ENCODE measurements at places on chromosomes 6 and 20. TPM values are rescaled to one million over a fixed set of nuclear protein-coding genes. Genes with fewer than 3 reads are reported as not detected.

DNA sequence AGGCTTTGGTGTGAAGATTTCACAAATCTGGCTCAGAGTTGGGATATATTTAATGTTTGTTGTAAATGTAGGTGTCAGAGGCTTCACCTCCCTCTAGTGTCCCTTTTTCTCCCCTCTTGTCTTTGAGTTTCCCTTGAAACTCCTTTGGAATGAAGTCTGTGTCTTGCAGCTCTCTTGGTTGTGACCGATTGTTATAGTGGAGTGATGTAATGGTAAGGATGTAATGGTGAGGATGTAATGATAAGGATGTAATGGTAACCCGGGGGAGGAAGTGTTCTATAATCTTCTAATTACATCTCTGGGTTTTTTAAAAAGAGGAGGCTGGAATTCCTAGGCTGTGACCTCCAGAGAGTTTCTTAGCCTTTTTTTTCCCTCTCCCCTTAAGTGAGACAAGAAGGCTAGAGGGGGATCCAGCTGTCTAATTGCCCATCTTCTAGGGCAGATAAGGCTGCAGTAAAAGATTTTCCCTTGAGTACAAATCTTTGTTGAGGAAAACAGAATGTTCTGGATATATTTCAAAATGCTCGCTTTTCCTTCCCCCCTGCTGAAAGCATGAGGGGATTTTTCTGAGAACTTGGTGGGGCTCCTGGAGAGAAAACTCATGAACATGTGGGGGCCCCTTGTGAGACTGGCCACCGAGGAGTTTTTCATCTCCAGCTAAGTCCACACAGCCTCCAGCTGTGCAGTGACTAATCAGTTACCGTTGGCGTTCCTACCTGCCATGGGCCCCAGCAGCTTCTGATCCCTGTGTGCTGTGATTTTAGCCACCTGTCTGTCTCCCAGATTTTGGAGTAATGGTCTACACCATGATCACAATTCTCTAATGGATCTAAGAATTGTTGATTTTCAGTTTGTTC, 156.7 kb upstream of the PMEPA1 start:
- no peak for DNase-seq

The PGM3 gene
- total RNA-seq = 28.6 TPM

GRCh38 chr20:11850901-11851300, 66.8 kb upstream of the BTBD3 start:
- peak; percentile 88 for DNase-seq

- peak; percentile 88 for DNase-seq
Measured at GRCh38 chr20:52484438-52484837, 292.9 kb upstream of the ZFP64 start.

DNA sequence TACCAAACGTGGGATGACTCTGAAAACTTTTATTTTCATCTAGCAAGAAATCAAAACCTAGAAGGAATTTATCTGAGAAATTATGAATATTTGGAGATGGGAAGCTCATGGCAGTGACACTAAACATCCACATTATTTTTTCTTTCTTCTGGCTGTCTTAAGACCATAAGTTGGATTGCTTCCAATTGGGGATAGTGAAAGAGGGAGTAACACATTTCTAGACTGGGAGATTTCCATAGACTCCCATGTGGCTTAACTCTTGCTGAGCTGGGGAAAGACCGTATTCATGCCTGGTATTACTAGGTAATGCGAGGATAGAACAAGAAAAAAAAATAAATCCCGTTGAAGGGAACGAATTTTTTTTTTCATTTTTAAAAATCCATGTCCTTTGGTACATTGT, 120.0 kb downstream of the UTRN start:
- DNase-seq = no peak

The DEFB119 gene
- not detected for total RNA-seq

DNA sequence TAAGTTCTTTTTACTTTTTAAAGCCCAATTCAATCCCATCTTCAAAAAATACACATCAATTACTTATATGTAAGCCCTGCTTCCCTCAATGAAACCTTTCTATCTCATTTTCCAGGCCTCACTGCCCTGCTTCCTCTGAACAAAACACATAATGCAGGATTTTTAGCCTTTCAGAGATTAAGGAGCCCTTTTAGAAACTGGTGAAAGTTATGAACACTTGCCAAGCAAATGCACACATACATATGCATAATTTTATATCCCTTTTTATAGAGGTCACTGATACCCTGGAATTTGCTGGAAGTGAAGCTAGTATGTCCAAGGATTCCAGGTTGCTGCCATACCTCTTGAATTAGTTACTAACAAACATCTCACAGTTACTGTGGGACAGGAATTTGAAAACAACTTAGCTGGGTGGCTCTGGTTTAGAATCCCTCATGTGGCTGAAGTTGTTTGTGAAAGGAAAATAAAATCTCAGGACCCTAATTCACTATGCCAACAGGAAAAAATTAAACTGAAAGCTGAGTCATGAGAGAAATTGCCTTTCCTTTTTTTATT, 75.8 kb downstream of the UBE3D start:
- no peak for DNase-seq

The ZC2HC1B gene
- not detected for total RNA-seq

The ID4 gene
- not detected for total RNA-seq

The RIPPLY2 gene
- total RNA-seq = not detected

- DNase-seq = no peak
Measured at GRCh38 chr6:109235481-109236038, 140.3 kb downstream of the CEP57L1 start.

GRCh38 chr6:55679503-55679902, 100.5 kb upstream of the HMGCLL1 start:
- no peak for DNase-seq

- no peak for DNase-seq
Measured at GRCh38 chr20:47940101-47940813, 155.0 kb upstream of the SULF2 start.

DNA sequence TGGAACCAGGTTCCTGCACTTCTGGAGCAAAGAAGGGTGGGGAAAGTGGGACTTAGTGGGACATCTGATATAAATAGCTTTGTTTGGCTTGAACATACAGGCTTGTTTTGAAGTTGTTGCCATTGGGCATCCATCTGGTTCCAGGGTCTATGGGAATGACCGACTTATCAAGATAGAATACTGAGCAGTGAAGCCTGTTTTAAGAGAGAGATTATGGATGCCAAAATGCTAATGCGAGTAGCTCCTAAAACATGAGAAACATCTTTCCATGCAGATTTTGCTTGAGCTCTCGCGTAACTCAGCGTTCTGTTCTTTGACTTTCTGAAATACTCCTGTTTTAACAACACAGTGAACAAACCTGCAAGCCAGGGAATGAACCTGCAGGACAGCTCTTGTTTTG, 98.5 kb downstream of the ANKS1A start:
- DNase-seq = no peak

DNA sequence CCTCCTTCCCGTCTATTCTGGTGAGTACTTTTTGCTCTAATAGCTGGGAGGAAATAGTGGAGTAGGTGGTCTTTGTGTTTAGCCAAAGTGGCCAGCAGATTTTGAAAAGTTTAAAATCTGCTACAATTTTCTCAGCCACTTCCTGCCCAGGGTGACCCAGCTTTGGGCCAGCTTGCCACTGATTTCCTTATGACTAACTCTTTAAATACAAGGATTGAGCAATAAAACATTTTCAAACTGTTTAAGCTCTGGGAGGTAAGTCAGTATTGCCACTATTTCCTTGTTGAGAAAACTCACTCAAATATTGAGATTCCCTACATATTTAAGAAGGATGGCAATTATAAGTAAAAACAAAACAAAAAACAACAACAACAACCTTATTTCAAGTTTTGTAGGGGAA, 54.5 kb downstream of the TRMT11 start:
- peak; percentile 77 for DNase-seq

DNA sequence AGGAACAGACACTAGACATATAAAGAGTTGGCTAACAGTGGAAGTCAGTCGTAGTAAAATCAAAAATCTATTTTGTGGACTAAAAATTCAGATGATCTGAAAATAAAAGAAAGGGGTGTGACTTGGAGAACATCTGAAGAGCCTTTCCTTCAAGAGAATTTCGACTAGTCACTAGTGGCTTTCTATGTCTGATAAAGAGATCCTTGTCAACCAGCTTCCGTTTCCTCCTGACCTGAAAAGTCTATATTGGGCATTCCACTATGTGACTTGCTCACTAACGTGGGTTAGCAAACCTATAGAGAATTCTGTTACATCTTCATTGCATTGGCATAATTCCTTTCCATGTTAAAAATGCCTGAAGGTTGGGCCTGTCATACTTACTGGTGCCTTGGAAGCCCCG, 25.9 kb downstream of the TRAF3IP2 start:
- no peak for DNase-seq
